Retinal pigment epithelial cell (primary cell): ENCODE measurements at places on chromosomes 5 and 9.

GRCh38 chr5:171863935-171864334 is 78.3 kb downstream of the SMIM23 start:
- DNase-seq, result no peak

GRCh38 chr9:77910194-77910621 is 121.4 kb downstream of the GNAQ start:
- no peak for DNase-seq

DNA sequence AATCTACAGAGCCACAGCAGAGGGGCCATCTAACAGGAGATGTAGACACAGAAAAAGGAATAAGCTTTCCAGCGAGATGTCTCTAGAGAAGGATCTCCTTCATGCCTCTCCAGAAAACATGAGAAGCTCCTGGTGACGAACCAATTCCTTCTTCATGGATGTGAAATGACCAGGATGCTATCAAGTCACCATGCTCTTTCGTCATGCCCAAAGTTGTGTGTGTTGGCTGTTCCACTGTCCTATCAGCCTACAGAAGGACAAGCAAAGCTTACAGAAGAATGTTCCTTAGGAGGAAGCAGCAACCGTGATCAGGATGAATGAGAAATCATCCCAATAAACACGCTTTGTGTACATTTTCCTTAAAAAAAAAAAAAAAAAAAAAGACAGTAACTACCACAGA is 54.4 kb downstream of the ALDH7A1 start:
- DNase-seq, result no peak

- DNase-seq, result no peak
These were observed 216.3 kb downstream of the RFK start for GRCh38 chr9:76177931-76178330.
